GM12878 (cell line): ENCODE measurements at places on chromosomes 1 and 21. TPM values are rescaled to one million over a fixed set of nuclear protein-coding genes. Genes with fewer than 3 reads are reported as not detected.

CRP gene
- polyA plus RNA-seq, result not detected in 2 replicates

HSD3B1 gene
- polyA plus RNA-seq, result not detected in 2 replicates

MDM4 gene
- 16.3 and 23.2 TPM in 2 replicates for polyA plus RNA-seq

SNAPIN gene
- 74.5 and 78.6 TPM in 2 replicates for polyA plus RNA-seq

SLAMF7 gene
- 102 and 105 TPM in 2 replicates for polyA plus RNA-seq

TLR5 gene
- polyA plus RNA-seq, result 0.60 and 0.71 TPM in 2 replicates

ADGRB2 gene
- 0.11 TPM in 1 of 2 replicates, not detected in the other for polyA plus RNA-seq
